ENCODE measurements at places on chromosomes 3 and 15. TPM values are rescaled to one million over a fixed set of nuclear protein-coding genes. Genes with fewer than 3 reads are reported as not detected.

GRCh38 chr3:132332508-132332907, 15.3 kb downstream of the ACP3 start:
- no peak for DNase-seq

- DNase-seq: no peak
Observed at GRCh38 chr15:42119446-42119760, 25.0 kb upstream of the PLA2G4D start.

DNA sequence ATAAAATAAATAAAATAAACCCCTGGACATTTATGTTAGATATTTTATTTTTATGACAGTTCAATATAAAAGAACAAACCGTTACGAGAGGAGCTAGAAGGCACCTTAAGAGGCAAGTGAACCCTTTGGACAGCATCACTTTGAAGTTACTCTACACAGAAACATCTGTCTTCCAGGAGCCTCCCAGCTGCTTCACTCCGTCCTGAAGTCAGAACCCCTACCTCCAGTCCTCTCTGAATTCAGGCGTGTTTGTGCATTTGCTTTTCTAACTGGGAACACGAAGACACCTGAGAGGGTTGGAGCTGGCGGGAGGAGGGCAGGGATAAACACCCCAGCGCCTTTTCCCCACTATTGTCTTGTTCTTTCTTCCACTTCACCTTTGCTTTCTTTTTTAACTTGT, 46.2 kb downstream of the CMTM7 start:
- no peak for DNase-seq

- DNase-seq: no peak
Observed at GRCh38 chr3:128781164-128781563, 55.2 kb downstream of the RAB7A start.

GRCh38 chr3:195873281-195873887, 35.0 kb downstream of the TNK2 start:
- DNase-seq: no peak

- no peak for DNase-seq
Observed at GRCh38 chr3:183117056-183117455, 17.8 kb upstream of the MCCC1 start.

- no peak for DNase-seq
Observed at GRCh38 chr3:30539772-30540171, 66.6 kb upstream of the TGFBR2 start.

DNA sequence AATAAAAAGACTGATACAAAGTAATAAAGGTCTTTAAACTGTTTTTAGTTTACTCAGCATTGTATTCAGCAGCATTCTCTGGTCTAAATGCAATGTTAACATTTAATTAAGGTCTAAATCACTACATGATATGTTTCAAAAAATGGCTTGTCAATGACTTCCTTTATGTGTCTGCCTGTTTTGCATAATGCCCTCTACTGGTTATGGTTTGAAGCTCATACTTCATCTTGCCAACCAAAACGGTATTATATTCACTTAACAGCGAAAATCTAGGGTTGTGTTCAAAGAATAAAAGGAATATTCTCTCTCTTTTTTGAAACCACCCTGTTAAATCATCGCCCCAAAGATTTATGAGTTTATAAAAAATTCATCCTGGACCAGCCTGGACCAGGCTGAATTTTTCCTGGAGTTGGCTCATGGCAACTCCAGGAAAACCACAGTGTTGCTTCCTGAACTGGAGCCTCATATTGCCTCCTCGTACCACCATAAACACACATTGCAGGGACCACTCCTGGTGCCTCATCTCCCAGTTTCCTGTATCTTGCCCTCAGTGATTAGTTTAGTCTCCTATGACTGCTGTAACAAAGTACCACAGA, 6.7 kb upstream of the NCEH1 start:
- no peak for DNase-seq

DNA sequence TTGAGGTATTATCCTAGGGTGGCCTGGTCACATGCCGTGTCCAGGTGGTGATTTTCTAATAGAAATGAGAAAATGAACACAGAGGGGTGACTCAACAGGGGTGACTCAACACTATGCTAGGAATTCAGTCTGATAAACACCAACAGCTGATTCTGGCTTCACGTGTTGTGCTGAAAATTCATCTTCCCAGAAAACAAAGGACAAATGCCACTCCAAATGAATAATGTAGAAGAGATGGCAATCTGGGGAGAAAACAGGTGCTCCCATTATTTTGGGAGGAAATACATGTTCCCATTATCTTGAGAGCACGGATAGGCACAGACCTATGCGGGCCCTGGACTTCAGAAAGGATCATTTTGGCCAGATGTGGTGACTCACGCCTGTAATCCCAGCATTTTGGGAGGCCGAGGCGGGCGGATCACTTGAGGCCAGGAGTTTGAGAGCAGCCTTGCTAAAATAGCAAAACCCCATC, 101.2 kb upstream of the MEX3B start:
- DNase-seq: no peak

DNA sequence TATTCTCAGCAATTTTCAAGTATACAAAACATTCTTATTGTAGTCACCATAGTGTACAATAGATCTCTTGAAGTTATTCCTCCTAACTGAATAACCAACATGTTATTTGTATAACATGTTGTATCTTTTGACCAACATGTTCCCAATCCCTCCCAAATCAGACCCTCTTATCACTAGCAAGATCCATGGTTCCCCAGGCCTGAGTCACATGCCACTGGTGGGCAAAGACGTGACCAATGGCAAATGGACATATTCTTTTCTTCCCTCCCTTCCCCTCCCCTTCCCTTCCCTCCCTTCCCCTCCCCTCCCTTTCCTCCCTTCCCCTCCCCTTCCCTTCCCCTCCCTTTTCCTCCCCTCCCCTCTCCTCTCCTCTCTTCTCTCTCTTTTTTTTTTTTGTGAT, 45.4 kb downstream of the AMOTL2 start:
- no peak for DNase-seq

DNA sequence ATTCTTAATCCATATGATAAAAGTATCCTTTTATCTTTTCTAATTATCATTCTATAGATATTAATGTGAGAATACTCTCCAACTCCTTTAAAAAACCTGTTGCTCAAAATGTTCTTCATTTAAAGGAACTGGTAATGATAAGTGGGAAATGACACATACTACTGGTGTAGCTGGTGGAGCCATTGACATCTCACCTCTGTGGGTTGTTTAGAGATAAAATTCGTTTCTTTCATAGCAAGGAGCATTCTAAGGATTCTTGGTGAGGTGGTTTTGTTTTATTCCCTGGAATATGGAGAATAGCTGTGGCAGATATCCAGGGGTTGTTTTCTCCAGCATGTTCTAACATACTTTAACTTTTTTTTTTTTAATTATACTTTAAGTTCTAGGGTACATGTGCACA, 299.8 kb upstream of the THBS1 start:
- no peak for DNase-seq

- no peak for DNase-seq
Observed at GRCh38 chr3:40847551-40847992, 322.8 kb downstream of the ZNF621 start.

DNA sequence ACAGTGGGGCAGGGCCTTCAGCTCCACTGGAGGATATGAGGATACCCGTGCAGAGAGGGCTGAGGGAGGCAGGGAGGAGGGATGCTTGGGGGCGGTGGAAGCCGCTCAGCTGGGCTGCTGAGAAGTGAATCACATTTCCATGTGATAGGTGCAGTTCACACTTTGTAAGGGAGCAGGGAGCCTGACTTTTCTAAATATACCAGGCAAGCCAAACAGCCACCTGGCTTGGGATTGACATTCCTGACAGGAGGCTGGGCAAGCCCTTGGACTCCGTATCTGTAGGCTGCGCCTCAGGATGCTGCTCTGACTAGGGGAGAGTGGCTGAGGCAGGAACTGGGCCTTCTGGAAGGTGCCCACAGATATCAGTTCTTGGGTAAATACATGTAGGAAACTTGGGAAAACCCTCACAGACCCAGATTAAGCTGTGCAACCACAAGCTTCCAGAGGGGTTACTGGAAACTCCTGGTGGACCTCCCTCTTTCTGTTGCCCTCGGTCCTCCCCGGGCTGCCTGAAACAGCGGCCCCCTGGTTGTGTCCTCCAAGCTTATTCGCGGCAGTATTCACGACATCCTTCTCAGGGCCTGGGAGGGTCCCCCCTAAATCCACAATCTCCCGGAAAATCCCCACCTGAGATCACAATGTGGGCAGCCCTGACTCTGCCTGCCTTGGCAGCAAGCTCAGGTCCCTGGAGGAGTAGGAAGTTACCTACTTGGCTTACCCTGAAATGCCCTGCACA, 33.0 kb upstream of the ADCY5 start:
- no peak for DNase-seq

The HESX1 gene
- 0.33 TPM for total RNA-seq

The HPS3 gene
- total RNA-seq: 9.9 TPM

The RTP1 gene
- total RNA-seq: not detected

The TAGLN3 gene
- total RNA-seq: not detected

The ST3GAL6 gene
- 20.0 TPM for total RNA-seq

The PGBD4 gene
- 0.98 TPM for total RNA-seq

The TTC23 gene
- 12.3 TPM for total RNA-seq

The OR5K2 gene
- total RNA-seq: not detected

All from liver (tissue), 10 donors.